ENCODE measurements at places on chromosomes 13 and 19.
A peak's percentile ranks its signal among the peaks of the same experiment; 100 is the strongest.

DNA sequence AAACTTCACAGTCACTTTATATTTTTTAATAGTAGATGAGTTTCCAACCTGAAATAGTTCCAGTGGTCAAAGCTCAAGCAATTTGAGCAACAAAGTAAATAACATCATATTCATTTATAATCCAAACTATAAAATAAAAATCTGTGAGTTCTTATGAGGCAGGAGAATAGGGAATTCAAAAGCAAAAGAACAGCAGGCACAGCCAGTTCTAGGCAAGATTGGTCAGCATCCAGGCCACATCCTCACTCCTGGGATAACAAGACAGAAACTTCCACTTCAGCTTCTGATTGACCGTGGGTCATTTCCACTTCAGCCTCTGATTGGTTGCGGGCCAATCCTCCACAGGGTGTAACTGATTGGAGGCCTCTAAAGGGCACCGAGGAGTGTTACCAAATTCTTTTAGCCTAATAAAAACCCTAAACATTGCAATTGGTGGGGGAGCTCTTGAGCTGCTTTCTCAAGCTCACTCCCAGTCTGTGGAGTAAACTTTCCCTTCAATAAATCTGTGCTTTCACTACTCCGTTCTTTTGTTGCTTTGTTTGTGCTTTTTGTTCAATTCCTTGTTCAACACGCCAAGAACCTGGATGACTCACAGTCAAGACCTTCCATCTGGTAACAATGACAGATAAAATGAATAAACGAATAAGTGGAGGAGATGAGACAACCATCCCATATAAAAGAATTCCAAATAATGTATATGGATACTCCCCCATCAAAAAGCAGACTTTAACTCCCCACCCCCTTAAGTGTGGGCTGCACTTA is 42.6 kb upstream of the AMER2 start:
- DNase-seq, result no peak

DNA sequence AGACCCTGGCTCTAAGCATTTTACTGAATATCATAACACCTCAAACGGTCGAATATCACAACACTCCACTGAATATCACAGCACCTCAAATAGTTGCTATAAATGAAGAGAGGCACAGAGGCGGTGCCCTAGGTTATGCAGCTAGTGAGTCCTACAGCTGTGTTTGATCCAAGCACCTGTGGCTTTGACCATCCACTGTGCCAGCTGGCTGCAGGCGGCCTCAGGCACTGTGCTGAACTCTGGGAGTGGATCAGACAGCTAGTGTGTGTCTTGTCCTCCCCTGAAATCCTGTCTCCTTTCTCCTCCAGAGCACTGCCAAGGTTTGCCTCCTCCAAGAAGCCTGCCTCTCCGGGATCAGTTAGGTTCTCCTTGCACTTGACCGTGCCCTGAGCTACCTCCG is 7.3 kb downstream of the NOSIP start:
- no peak for DNase-seq

GRCh38 chr13:96771486-96772367 is 222.5 kb downstream of the OXGR1 start:
- DNase-seq, result no peak

DNA sequence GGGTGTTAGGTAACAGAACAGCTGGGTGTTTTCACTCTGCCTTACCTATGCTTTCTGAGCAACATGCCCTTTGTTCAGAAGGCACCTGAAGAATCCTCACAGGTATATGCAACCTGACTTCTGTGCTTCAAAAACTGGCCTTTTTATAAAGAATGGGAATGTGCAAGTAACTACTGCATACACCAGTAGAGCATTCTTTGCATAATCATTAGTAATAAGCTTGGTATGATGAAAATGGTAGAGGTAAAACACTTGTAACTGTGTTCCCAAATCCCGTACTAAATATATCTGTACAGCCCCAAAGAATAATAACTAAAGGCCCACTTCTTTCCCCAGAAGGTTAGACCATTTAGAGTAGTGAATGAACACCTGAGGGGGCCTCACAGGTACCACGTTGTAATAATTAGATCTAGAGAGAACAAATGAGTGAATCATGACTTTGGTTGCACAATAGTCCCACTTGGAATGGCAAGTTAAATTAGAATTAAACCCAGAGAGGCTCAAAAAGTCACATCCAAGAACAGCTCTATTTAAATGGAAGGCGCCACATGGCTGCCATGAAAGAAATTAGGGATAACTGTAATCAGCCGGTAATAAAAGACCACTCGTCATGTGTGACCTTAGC is 413.9 kb downstream of the KLF12 start:
- DNase-seq, result no peak

GRCh38 chr19:2096034-2096479 is at the start of gene MOB3A:
Gene MOB3A, minus strand, starts transcription at chr19:2096326. Its CDS starts 17,766 bp downstream, at chr19:2078560.
- peak; percentile 74 for DNase-seq

GRCh38 chr19:33728141-33728540 is 68.5 kb upstream of the KCTD15 start:
- no peak for DNase-seq

DNA sequence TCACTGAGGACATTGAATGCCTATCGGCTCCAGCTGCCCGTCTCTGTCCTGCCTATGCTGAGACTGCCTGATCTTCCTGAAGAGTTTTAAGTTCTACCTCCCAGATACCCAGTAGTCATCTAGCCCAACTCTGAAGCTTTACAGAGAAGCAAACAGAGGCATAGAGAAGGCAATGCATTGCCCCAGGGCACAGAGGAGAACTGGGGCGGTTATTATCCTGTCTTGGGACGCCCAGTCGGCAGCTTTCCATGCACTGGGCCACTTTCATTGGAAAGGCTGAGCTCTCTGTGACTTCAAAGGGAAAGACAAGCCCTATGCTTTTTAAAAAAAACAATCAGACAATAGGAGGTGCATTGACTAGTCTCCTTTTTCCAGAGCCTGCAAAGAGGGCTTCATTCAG is 71.6 kb downstream of the HSPH1 start:
- no peak for DNase-seq

DNA sequence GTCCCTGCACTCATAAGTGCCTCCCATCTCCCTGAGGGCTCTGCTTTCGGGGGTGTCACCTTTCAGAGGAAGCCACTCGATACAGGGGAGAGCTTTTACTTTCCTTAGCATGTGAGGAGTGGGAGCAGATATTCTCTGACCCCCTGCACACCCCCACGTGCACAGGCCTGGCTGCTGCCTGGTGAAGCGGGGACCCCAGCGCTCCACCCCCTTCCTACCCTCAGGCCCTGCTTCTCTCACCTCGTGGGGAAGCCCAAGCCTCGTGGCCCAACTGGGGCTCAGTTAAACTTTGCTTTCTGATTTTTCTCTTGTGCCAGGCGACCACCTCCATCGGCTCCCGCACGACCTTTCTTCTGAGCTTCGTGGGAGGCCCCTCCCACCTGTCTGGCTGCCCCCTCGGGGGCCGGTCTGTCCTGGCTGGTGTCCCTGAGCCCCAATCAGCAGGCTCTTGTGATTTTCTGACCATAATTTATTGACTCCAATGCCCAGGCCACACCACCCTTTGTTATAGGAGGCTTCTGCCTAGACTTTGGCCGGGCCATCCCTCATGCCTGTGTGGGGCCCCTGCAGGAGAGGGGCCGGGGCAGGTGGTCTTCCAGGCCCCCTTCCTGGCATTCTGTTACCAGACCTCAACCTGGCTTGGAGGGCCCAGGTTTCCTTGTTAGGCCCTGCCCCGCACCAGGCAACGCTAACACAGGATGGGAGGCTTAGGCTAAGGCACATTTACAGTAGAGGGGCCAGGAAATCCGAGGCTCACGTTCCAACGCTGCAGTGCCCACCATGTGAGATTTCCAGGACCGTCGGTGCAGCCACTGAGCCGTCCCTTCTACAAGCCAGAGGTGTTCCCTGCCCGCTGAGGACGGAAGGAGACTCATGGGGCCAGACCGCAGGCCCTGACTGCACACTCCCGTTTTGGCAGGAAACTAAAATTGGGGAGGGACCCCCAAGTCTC is 3.7 kb downstream of the TMED1 start:
- no peak for DNase-seq

DNA sequence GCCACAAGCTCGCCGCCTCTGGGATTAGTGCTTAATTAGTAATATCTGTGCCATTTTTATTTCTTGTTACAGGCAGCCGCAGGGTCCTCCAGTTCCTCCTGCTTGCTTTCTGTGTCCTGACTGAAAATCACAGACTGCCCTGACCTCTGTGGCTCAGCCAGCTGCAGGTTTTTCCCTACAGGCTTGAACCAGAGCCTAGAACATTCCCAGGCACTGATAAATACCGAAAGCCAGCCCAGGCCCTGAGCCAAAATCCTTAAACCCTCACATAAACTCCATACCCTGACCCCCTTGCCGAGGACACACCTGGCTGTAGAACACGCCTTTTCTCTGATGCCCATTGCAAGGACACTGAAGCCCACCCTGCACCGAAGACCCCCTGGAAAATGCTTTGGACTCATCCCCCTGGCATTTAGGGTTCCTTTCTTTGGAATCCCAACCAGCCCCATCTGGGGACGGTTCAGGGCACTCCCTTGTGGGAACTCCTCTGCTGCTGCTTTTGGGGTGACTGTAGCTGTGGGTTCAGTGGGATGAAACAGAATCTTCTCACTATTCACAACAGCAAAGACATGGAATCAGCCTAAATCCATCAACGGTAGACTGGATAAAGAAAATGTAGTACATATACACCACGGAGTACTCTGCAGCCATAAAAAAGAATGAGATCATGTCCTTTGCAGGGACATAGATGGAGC is 15.5 kb downstream of the DPP9 start:
- DNase-seq, result no peak

Data from GM12892 (cell line).